ENCODE measurements at places on chromosomes 4 and X.

GRCh38 chrX:118215346-118215745 is 98.7 kb upstream of the KLHL13 start:
- no peak for DNase-seq

DNA sequence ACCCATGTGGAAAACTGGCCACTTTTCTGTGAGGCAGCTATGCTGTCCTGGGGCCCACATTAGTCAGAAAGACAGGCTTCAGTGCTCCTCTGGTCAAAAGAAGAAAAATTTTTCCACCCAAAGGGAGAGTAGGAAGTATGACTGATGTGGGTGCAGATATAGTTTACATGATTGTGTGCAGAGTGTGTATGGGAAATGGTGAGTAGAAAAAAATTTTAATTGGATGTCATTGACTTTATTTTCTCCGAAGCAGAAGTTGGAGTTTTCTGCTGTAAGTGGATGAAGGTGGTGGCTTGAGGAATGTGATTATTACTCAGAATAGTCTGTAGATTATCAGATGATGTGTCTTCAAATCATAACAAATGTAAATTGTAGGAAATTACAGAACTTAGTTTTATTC is 241.5 kb upstream of the IGFBP7 start:
- DNase-seq = no peak

GRCh38 chr4:148060264-148061140 is 328.6 kb downstream of the ARHGAP10 start:
- no peak for DNase-seq

DNA sequence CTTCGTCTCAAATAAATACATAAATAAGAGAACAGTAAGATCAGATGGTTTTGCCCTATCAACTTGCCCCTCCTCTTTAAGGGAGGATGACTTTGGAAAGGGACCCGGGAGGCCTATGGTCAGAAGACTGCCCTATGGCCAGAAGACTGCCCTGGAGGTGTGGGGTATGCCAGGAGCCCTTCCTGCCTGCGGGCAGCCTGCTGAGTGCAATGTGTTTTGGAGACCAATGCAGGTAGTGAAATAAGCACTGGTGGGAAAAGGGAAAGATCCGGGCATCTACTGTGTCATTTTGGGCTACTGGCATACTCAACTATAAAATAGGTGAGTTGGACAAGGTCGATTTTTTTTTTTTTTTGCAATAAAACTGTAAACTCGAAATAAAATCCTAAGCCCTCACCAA is 129.8 kb upstream of the SLC34A2 start:
- no peak for DNase-seq

DNA sequence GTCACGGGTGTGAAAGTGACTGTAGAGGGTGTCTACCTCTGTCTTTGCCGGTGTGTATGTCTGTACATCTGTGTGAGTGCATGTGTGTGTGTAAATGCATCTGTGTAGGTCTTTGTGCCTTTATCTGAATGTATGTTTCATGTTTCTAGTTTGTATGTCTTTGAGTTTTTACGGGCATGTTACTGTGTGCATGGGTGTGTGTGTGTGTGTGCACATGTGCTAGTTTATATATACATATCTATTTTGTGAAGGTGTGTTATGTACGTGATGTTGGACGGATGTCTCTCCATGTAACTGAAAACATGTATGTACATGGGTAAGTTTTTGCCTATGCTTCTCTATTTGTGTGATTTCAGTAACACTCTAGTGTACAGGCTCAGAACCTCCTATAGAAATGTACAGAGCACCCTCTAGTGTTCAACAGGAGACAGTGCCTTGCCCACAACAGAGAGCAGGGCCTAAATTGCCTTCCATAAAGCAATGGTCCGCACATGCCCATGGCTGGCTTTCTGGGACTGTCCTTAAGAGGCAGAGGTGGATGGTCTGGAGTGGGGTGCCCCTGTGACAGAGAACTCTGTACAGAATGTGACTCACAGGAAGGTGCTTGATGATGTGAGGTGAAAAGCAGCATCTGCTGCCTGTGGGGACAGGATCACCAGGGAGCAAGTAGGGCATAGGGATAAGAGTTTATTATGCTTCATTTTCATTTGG is 343.5 kb downstream of the RAPGEF2 start:
- no peak for DNase-seq

All from activated CD4-positive, alpha-beta T cell treated with anti-CD3 and anti-CD28 coated beads, Interleukin-2, amount 50 U/mL, for 24 hours (primary cell).